ENCODE measurements at places on chromosomes 12 and 14.

DNA sequence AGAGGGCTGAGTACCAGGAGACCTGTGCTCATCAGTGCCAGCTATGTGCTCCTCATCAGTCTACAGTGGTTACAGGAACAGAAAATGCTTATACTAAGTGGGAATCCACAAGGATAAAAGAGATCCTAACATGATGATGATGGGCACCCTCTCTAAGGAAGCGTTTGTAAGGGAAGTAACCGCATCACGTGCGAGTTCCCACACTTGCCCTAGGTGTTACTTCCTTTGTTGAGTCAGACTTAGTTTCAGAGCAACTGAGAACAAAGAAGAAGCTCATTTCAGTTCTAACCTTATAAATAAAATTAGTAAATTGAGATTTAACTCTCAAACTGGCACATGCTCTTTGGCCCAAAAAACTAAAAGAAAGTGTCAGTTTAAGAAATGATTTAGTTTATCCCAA is 956.4 kb upstream of the TMEM132C start:
- DNase-seq: no peak
- H3K27ac ChIP-seq: no peak overlapping the region
- no peaks in the 10 kb centered on the region for H3K27me3 ChIP-seq
- no peak overlapping the region for H3K4me3 ChIP-seq

GRCh38 chr14:43525658-43526057 is 981.4 kb downstream of the FSCB start:
- peaks cover 20% of the 10 kb centered on the region for H3K4me1 ChIP-seq
- H3K36me3 ChIP-seq: no peaks in the 10 kb centered on the region
- H3K27ac ChIP-seq: no peak overlapping the region
- no peak overlapping the region for H3K4me3 ChIP-seq

DNA sequence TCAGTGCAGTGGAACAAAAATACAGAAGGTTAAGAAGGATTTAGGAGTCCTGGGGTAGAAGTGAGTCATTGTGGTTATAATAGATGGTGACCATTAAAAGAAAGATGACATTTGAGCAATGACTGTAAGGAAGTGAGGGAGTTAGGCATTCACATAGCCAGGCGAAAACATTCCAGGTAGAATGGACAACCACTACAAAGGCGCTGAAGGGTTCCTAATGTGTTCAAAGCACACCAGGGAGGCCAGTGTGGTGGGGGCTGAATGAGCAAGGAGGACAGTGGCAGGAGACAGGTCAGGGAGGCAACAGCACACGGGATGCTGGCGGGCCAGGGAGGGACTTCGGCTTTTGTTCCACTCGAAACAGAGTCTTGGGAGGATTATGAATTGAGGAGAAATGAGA is 129.9 kb downstream of the NPAS3 start:
- H3K4me1 ChIP-seq: no peaks in the 10 kb centered on the region
- H3K27me3 ChIP-seq: no peaks in the 10 kb centered on the region
- no peak overlapping the region for H3K4me3 ChIP-seq
- no peak for DNase-seq
- no peak overlapping the region for H3K27ac ChIP-seq

- no peak overlapping the region for H3K4me3 ChIP-seq
Measured at GRCh38 chr12:122848471-122849351, 13.5 kb downstream of the HIP1R start.

GRCh38 chr14:82511399-82511798 is 977.7 kb upstream of the SEL1L start:
- H3K27me3 ChIP-seq: no peaks in the 10 kb centered on the region
- H3K27ac ChIP-seq: no peak overlapping the region
- H3K4me3 ChIP-seq: no peak overlapping the region

DNA sequence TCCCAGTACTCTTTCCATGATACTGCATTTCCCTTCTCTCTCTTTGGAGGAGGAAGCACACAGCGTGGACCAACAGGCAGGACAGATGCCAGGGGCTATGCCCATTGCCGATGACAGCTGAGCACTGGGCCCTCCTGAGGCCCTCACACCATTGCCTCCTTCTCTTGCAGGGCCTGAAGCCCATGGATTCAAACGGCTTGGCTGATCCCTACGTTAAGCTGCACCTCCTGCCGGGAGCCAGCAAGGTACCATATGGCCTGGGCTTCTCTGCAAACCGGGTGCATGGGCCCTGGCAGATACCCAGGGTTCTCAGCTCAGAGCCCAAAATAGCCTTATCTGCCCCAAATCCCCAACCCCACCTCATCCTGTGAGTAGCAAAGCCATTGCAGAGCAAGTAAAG is 25.2 kb upstream of the OAS1 start:
- no peaks in the 10 kb centered on the region for H3K36me3 ChIP-seq
- H3K27me3 ChIP-seq: no peaks in the 10 kb centered on the region
- no peak for DNase-seq
- no peak overlapping the region for H3K27ac ChIP-seq

DNA sequence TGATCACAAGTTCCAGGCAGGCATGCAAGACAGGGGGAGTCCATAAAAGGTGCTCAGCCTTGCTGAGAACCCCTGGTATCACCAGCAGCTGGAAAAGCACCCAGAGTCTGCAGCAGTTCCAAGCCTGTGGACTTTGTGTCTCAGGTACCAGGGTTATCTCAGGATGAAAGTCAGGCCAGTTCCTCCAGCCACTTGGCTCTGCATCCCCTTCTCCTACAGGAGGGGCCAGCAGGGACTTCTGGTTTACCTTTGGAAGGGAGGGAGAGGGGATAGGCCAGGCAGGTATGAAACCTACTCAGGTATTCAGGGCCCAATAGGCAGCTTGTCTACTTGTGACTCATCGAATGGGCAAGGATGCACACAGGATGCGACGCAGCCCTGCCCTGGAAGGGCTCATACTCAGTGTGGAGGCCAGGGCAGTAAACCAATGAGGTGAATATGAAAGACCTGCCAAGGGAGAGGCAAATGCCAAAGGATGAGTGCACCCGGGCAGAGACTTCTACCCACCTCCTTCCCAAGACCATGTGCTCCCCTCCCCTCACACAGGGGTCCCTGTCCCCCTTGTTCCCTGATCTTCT is 148.2 kb downstream of the SLC38A6 start:
- H3K4me3 ChIP-seq: no peak overlapping the region
- DNase-seq: no peak
- no peaks in the 10 kb centered on the region for H3K36me3 ChIP-seq
- H3K27ac ChIP-seq: no peak overlapping the region
- no peaks in the 10 kb centered on the region for H3K27me3 ChIP-seq
- no peaks in the 10 kb centered on the region for H3K4me1 ChIP-seq

DNA sequence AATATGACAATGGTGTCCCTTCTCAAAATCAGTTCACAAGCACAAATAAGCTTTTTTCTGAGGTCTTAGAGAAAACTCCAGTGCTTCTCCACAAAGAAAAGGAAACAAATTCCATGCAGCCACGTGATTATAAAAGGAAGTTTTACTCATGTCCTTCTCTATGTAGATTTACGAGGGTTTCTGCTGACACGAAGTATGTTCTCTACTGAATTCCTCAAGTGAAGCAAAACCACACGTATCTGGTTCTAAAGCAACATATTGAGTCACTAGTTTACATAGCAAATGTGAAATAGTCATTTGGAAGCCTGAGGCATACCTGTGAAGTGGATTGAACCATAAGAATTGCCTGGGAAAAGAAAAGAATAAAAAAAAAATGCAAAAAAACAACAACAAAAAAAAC is 31.9 kb downstream of the BMP4 start:
- no peak overlapping the region for H3K4me3 ChIP-seq
- DNase-seq: no peak
- no peaks in the 10 kb centered on the region for H3K27me3 ChIP-seq

GRCh38 chr14:34250959-34251358 is 211.1 kb downstream of the SPTSSA start:
- H3K4me1 ChIP-seq: peaks cover 2% of the 10 kb centered on the region
- H3K27ac ChIP-seq: peak overlapping the region; percentile 26
- no peaks in the 10 kb centered on the region for H3K36me3 ChIP-seq
- no peak for DNase-seq
- H3K27me3 ChIP-seq: peaks cover 3% of the 10 kb centered on the region
- no peak overlapping the region for H3K4me3 ChIP-seq

DNA sequence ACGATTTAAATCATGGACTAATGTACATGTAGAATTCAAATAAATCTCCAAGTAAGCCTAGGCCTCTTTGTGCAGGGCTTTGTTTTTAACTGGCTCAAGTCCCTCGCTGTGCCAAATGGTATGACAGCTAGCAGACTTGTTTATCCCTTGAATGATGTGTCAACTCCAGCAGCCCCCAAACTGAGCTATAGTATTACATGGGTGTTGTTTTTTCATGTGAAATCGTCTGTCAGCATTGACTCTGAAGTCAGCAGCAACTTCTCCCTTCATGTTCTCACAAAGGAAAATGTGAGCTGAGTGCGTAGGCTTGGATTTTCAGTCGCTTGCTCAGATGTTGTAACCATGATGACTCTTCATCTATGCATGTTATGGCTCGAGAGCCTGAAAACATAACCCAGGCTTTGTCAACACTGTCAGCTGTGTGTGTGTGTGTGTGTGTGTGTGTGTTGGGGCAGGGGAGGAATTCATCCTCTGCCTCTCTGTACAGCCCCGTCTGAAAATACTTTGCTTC is 73.3 kb downstream of the PTHLH start:
- DNase-seq: peak; percentile 92
- no peaks in the 10 kb centered on the region for H3K36me3 ChIP-seq
- no peak overlapping the region for H3K4me3 ChIP-seq
- H3K4me1 ChIP-seq: no peaks in the 10 kb centered on the region
- no peaks in the 10 kb centered on the region for H3K27me3 ChIP-seq

GRCh38 chr14:67444395-67444794 is 32.4 kb upstream of the PLEK2 start:
- no peak for DNase-seq
- no peak overlapping the region for H3K4me3 ChIP-seq
- peaks cover 9% of the 10 kb centered on the region for H3K4me1 ChIP-seq
- H3K27ac ChIP-seq: no peak overlapping the region

GRCh38 chr12:50026691-50027090 is 1.4 kb upstream of the RACGAP1 start:
- H3K27me3 ChIP-seq: no peaks in the 10 kb centered on the region
- no peaks in the 10 kb centered on the region for H3K36me3 ChIP-seq
- no peak for DNase-seq
- no peak overlapping the region for H3K27ac ChIP-seq
- no peak overlapping the region for H3K4me3 ChIP-seq

DNA sequence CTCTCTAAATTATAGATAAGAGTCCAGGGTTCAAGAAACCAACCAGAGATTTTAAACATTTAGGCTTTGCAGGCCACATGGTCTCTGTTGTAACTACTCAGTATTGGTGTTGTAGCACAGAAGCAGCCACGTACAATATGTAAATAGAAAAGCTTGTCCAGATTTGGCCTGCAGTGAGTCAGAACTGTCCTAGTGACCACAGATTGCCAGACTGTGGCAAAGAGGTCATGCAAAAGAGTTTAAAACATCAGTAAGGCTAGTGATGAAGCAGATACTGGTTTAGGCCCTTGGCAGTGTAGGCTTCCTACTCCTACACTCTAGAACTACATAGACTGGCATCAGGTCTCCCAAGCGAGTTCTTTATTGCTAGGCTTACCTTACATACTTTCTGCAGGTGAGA is 117.6 kb upstream of the GARIN6 start:
- H3K27ac ChIP-seq: no peak overlapping the region
- H3K27me3 ChIP-seq: no peaks in the 10 kb centered on the region
- no peak for DNase-seq
- H3K36me3 ChIP-seq: no peaks in the 10 kb centered on the region
- H3K4me3 ChIP-seq: no peak overlapping the region

DNA sequence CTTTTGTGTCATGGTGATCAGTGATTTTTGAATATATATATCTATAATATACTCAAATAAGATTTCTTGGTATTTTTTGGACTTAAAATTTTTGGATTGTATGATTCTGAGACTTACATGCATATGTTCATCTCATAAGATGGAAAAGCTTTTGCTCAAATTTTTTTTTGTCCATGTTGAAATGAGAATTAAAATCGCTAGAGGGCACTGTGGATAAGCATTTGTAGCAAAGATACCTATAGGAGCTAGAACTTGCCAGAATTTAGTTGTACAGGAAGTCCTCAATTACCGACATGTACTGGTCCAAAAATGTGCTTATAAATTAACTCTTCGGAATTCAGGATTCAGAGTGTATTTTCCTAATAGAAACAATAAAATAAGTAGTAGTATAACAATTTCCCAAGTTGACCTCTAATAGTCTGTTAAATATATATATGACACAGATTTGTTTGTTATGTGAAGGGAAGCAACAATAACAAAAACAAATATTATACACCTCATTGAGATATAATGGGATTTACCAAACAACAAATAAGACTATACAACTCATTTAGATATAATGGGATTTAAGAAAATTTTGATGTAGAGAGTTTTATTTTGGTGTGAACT is 179.6 kb downstream of the TMEM117 start:
- DNase-seq: peak; percentile 82
- no peaks in the 10 kb centered on the region for H3K4me1 ChIP-seq
- no peaks in the 10 kb centered on the region for H3K36me3 ChIP-seq
- H3K4me3 ChIP-seq: no peak overlapping the region

GRCh38 chr14:72528059-72528862 is 365.6 kb downstream of the DPF3 start:
- H3K4me1 ChIP-seq: no peaks in the 10 kb centered on the region
- H3K4me3 ChIP-seq: no peak overlapping the region
- no peaks in the 10 kb centered on the region for H3K36me3 ChIP-seq

GRCh38 chr14:20781803-20782202 is 735 bp downstream of the RNASE6 start:
- peak overlapping the region; percentile 27 for H3K27ac ChIP-seq
- no peaks in the 10 kb centered on the region for H3K27me3 ChIP-seq
- H3K4me1 ChIP-seq: no peaks in the 10 kb centered on the region

DNA sequence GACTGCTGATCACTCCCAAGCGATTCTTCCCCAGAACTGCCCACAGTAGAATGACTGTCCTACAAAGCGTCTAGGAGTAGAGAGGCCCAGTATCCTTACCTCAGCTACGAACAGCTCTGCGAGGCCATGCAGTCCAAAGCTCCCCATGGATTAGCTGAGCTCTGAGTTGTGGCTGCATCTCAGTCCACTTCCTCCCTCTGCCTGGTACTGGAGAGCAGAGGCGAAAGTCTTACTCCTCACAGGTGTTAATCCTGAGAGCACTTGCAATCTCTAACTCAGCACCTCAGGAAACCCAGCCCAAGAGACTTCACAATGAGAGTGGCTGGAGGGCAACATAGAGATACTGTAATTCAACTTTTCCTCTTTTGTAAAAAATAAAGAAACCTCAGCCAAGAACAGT is 493.1 kb downstream of the BCAT1 start:
- H3K27ac ChIP-seq: no peak overlapping the region
- H3K36me3 ChIP-seq: no peaks in the 10 kb centered on the region
- H3K4me1 ChIP-seq: peaks cover 27% of the 10 kb centered on the region
- no peaks in the 10 kb centered on the region for H3K27me3 ChIP-seq
- DNase-seq: no peak
- no peak overlapping the region for H3K4me3 ChIP-seq

- H3K4me1 ChIP-seq: peaks cover 2% of the 10 kb centered on the region
- H3K27ac ChIP-seq: no peak overlapping the region
- H3K27me3 ChIP-seq: no peaks in the 10 kb centered on the region
- no peak for DNase-seq
- H3K4me3 ChIP-seq: no peak overlapping the region
Measured at GRCh38 chr14:89387922-89388685, 28.9 kb downstream of the FOXN3 start.
